ENCODE measurements at places on chromosomes 11 and 22. TPM values are rescaled to one million over a fixed set of nuclear protein-coding genes. Genes with fewer than 3 reads are reported as not detected.

Gene CECR2
- 0.11 TPM for polyA plus RNA-seq

GRCh38 chr22:41474872-41475451 lies 6.0 kb downstream of the ACO2 start:
- peaks cover 10% of the 10 kb centered on the region for H3K4me1 ChIP-seq
- H3K27me3 ChIP-seq: no peaks in the 10 kb centered on the region
- no peak overlapping the region for H3K4me3 ChIP-seq
- H3K27ac ChIP-seq: no peak overlapping the region
- no peak for DNase-seq
- peaks cover 49% of the 10 kb centered on the region for H3K36me3 ChIP-seq

- no peaks in the 10 kb centered on the region for H3K36me3 ChIP-seq
- H3K4me3 ChIP-seq: no peak overlapping the region
- no peak for DNase-seq
- no peaks in the 10 kb centered on the region for H3K4me1 ChIP-seq
- H3K27me3 ChIP-seq: no peaks in the 10 kb centered on the region
These were observed 82.1 kb downstream of the CDKN1C start for GRCh38 chr11:2803186-2804091.

Gene KLHL35
- polyA plus RNA-seq: 0.33 TPM

DNA sequence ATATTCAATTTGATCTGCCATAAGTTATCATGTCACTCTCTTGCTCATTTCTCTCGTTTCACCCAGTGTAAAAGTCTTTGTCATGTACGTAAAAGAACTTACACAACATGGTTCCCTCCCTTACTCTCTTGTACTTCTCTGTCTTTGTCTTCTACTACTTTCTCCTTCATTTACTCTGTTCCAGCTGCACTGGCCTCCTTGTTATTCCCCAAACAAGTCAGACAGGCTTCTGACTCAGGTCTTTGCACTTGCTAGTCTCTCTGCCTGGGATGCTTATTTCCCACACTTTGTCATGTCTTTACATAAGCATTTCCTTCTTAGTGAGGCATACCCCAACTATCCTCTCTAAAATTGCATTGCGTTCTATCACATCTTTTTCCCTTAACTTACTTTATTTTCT lies 117.3 kb downstream of the CYP2R1 start:
- H3K27me3 ChIP-seq: no peaks in the 10 kb centered on the region
- peaks cover 10% of the 10 kb centered on the region for H3K36me3 ChIP-seq
- no peak overlapping the region for H3K27ac ChIP-seq
- no peaks in the 10 kb centered on the region for H3K4me1 ChIP-seq
- no peak for DNase-seq

Gene WBP2NL
- polyA plus RNA-seq: 0.83 TPM

GRCh38 chr22:27985323-27986275 lies 66.5 kb upstream of the PITPNB start:
- no peak for DNase-seq
- no peak overlapping the region for H3K4me3 ChIP-seq

DNA sequence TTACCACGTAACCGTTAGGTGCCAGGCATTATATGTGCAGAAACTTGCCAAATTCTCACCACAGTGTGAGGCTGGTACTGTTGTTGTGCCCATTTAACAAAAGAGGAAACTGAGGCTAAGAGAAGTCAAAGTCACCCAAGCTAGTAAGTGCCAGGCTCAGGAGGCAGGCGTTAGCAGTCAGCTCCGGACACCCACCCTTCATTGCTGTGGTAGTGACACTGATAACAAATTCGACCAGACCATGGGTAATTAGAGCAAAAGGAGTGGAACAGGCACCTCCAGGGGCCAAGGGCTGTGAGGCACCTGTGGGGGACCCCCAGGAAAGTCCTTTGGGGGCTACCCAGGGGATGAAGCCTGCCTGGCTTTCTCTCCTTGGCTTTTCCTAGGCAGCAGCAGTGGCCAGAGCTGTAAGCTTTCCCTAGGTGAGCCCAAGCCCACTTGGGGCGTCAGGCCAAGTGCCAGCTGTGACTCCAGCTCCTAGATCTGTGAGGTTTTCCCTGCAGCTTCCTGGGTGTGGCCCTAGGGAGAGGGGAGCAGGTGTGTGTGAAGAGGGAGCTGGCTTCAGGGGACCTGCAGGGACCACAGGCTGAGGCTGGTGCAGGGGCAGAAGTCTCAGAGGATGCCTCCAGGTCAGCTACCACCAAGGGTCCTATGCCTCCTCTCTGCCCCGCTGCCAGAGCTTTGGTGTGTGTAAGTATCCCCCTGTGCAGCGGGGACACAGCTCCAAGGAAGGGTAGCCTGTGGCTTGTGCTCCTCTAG lies 19.7 kb upstream of the ALX4 start:
- H3K4me3 ChIP-seq: no peak overlapping the region
- peaks cover 55% of the 10 kb centered on the region for H3K27me3 ChIP-seq
- H3K27ac ChIP-seq: no peak overlapping the region
- H3K36me3 ChIP-seq: no peaks in the 10 kb centered on the region
- H3K4me1 ChIP-seq: no peaks in the 10 kb centered on the region

Gene DNAJB7
- polyA plus RNA-seq: not detected

- no peak for DNase-seq
- H3K4me1 ChIP-seq: no peaks in the 10 kb centered on the region
- no peak overlapping the region for H3K27ac ChIP-seq
- no peaks in the 10 kb centered on the region for H3K27me3 ChIP-seq
- H3K4me3 ChIP-seq: no peak overlapping the region
- H3K36me3 ChIP-seq: no peaks in the 10 kb centered on the region
These were observed 8.2 kb downstream of the SIRT3 start for GRCh38 chr11:227824-228379.

DNA sequence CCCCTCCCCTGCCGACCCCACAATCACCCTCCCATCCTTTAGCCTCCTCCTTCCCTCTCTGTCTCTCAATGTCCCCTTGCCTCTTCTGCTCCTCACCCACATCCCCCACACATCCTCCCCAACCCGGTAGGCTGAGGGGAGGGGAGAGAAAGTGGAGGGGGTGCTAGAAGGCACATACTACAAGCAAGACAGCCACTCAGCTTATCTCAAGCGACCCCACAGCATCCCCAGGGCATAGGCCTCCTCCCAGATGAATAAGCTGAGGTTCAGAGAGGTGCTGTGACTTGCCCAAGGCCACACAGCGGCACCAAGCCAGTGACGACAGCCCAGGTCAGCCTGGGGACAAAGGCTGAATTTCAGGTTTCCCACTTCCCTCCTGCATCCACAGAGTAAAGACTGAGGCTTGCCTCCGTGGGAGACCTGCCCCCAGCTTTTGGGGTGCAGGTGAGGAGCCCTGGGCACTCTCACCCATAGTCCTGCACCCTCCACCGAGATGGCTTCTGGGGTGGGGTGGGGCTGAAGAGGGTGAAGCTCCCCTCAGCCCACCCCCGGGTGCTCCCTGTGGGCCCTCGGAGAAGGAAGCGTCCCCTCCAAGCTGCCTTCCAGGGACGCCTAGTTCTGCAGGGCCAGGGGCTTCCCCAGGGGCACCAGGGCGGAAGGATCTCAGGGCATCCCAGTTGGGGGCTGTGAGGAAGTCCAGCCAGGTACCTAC lies 511 bp downstream of the RAC2 start:
- no peaks in the 10 kb centered on the region for H3K27me3 ChIP-seq
- H3K4me3 ChIP-seq: peak overlapping the region; percentile 96
- DNase-seq: peak; percentile 75
- peaks cover 73% of the 10 kb centered on the region for H3K4me1 ChIP-seq
- H3K27ac ChIP-seq: peak overlapping the region; percentile 96
- peaks cover 29% of the 10 kb centered on the region for H3K36me3 ChIP-seq

DNA sequence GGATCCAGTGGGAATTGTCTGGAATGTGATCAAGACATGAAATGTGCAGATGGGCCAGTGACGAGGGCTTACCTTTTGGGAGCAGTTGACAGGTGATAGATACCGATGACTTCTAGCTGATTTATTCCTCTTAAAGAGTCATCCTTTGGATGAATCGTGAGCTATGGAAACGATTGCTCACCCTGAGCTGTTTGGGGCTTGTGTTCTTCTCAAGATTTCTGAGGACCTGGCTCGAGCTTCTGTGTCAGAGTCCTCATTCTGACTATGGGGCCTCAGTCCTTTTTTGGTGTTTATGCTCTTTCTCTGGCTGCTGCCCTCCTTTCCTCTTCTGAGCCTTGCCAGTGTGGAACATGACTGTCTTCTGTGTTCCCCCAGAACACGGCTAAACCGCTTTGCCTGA lies 11.9 kb upstream of the AMPD3 start:
- no peak overlapping the region for H3K4me3 ChIP-seq
- no peaks in the 10 kb centered on the region for H3K36me3 ChIP-seq
- no peak overlapping the region for H3K27ac ChIP-seq
- DNase-seq: no peak

DNA sequence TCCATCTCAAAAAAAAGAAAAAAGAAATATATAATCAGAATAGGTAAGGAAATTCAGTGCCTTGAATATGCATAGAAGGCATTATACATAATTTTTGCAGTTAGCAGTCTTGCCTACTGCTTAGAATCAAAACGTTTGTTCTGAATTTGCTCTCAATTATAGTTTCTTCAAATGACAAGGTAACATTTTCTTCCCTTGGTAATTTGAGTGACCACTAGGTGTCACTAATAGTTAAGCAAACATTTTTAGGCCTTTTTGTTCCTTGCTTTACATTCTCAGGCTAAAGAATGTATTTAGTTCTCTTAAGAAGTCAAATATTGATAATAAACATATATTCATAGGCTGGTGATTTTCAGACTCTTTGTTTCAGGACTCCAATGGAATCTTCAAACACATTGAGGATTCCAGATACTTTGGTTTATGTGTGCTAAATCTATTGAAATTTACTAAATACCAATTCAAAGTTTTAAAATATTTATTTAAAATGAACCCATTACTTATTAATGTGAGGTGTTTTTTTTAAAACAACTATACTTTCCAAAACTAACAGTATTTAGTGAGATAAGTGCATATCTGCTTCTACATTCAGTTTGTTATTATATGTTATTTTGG lies 55.0 kb upstream of the DEPDC7 start:
- no peak overlapping the region for H3K4me3 ChIP-seq
- H3K27ac ChIP-seq: no peak overlapping the region
- H3K4me1 ChIP-seq: no peaks in the 10 kb centered on the region
- no peaks in the 10 kb centered on the region for H3K27me3 ChIP-seq
- DNase-seq: peak; percentile 58

- H3K27me3 ChIP-seq: no peaks in the 10 kb centered on the region
- no peaks in the 10 kb centered on the region for H3K4me1 ChIP-seq
- no peak for DNase-seq
- H3K4me3 ChIP-seq: no peak overlapping the region
These were observed 44.6 kb downstream of the RSF1 start for GRCh38 chr11:77775936-77776335.

Gene TMEM86A
- 3.5 TPM for polyA plus RNA-seq

GRCh38 chr11:2584812-2585565 lies 114.8 kb downstream of the KCNQ1OT1 start:
- H3K4me1 ChIP-seq: no peaks in the 10 kb centered on the region
- peak; percentile 0 for DNase-seq
- no peak overlapping the region for H3K4me3 ChIP-seq
- no peak overlapping the region for H3K27ac ChIP-seq
- H3K27me3 ChIP-seq: no peaks in the 10 kb centered on the region

DNA sequence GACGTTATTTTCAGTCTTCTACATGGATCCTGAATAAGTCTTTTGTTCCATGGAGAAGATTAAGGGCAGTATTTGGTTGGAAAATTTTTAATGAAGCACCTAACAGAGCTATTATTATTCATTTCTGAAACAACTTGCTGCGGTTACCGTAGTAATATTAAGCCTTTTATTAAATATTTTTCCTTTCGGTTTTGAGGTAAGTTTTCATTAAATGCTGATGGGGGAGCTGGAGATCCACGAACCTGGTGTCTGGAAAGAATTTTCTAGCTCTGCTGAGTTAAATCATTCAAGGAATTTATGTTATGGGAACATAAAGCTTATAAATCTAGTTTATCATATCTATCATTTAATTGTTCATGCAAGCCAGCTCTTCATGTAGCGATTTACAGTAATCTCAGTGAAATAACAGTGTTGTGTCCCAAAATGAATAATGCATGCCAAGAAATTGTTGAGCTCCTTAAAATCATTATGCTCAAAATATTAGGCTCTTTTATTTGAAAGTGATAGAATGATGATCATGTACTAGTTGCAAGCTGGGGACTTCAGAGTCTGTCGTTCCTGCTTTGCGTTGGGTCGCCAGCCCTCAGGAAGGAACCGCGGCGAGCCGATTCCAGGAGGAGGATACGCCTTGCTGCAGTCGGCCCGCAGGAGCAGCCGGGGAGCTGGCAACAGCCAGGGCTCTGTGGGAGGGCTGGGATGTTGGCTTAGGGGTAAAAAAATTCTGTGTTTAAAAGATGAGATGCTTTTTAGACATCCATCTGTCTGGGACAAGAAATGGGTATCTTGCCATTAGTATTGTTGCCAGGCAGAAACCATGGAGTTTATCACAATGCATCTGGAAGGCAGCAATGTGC lies 83.1 kb downstream of the TBC1D22A start:
- DNase-seq: no peak

Gene NRXN2
- 0.07 TPM for polyA plus RNA-seq

- no peak overlapping the region for H3K27ac ChIP-seq
- peaks cover 28% of the 10 kb centered on the region for H3K4me1 ChIP-seq
- peaks cover 4% of the 10 kb centered on the region for H3K27me3 ChIP-seq
- H3K4me3 ChIP-seq: no peak overlapping the region
- H3K36me3 ChIP-seq: no peaks in the 10 kb centered on the region
- DNase-seq: peak; percentile 13
These were observed 33.3 kb upstream of the NNMT start for GRCh38 chr11:114262681-114263512.

DNA sequence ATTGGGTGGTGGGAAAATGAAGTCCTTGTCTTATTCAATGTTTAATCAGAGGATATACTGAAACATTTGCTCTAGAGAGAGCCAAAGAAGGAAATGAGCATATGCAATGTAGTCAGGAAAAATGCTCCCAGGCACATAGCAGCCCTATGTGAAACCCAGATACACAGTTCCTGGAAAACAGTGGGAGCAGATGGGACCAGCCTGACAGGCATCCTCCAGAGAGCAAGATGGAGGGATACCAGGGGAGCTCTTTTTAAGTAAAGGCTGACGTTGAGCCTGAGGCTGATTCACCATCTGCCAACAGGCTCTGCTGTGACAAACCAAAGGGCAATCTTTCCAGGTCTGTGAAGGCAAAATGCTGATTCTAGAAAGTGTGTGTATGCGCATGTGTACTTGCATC lies 559.4 kb upstream of the KIRREL3 start:
- H3K27me3 ChIP-seq: no peaks in the 10 kb centered on the region
- H3K4me1 ChIP-seq: no peaks in the 10 kb centered on the region
- H3K4me3 ChIP-seq: no peak overlapping the region
- DNase-seq: no peak
- H3K36me3 ChIP-seq: no peaks in the 10 kb centered on the region

Gene JAM3
- 0.25 TPM for polyA plus RNA-seq

Gene P2RY2
- 12.7 TPM for polyA plus RNA-seq

Data from CD14-positive monocyte (primary cell).